ENCODE measurements at places on chromosomes 3 and 15. TPM values are rescaled to one million over a fixed set of nuclear protein-coding genes. Genes with fewer than 3 reads are reported as not detected.

The CHP1 gene
- total RNA-seq = 92.7 TPM

The POLQ gene
- total RNA-seq = 9.9 TPM

The BNC1 gene
- 8.8 TPM for total RNA-seq

The TRMT10C gene
- total RNA-seq = 48.3 TPM

The LTF gene
- total RNA-seq = 0.72 TPM

The MAP1A gene
- total RNA-seq = 1.6 TPM

The TMC3 gene
- not detected for total RNA-seq

The PLCB2 gene
- total RNA-seq = 1.6 TPM

DNA sequence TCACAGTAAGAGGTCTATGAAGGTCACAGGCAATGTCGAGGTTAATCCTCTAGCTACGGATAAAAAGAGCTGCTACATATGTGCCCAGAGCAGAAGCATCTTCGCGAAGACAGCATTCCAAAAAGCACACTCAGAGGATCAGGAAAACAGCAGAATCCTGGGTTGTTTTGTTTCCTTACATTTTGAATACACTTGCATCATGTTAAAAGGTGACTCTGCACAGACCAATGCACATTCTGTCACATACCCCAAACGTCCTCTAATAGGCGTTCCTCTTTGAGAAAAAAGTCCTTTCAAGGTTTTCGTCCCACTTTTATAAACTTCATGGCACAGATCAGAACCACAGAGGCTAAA lies 52.7 kb downstream of the VGLL4 start:
- DNase-seq = peak; percentile 48

DNA sequence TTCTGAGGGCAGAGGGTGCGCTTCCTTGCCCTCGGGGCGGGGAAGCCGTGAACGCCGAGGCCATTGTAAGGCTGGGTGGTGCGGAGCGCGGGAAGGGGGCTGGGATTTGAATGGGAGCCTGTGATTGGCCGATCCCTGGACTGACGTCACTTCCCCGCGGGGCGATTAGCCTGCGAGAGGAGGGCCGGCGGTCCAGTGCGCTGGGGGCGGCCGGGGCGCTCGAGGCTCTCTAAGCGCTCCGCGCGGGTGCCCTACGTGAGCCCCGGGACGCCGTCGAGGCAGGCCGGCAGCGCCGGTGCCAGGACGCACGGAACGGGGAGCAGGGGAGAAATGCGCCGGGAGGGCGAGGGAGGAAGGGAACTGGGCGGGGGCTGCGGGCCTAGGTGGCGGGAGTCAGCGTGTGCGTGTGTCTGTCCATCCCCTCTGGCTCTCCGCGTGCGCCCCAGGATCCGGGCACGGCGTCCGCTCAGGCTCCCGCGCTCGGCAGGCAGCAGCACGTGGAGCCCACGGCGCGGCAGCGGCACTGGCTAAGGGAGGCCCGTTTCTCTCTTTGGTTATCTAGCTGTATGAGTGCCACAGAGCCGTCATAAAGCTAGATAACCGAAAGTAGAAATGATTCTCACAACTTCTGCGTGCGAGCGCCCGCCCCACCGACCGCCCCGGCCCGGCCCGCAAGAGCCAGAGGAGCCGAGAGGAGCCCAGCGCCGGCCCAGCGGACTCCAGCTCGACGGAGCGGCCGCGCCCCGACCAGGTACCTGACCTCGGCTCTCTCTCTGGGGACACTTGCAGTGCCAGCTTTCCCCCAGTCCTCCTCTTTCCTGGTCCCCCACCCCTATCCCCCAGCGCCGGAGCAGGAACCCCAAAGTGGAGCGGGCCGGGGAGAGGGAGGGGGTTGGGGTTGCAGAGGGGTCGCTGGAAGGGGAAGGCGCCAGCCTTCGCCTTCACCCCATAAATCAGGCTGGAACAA lies 33.1 kb upstream of the POLG start:
- peak; percentile 10 for DNase-seq

DNA sequence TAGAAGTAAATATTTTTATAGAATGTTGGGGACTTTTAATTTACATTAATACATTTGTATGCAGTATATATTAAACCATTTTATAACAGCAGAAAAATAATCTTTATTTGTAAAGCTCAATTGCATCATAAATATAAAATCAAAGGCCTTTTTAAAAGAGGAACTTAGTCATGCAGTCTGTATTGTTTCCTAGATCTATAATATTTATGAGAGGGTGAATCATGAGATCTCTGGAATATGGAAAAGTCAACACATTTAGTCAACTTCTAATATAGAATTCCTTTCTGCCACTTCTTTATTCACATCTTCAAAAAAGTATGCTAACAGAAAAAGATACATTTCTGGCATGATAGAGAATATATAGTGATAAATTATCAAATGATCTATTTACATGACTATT lies 410.3 kb upstream of the ZNF385D start:
- no peak for DNase-seq

- peak; percentile 92 for DNase-seq
Observed at GRCh38 chr3:114144909-114145688, 33.8 kb downstream of the DRD3 start.

GRCh38 chr3:156668073-156668763 lies 6.2 kb upstream of the TIPARP start:
- no peak for DNase-seq

DNA sequence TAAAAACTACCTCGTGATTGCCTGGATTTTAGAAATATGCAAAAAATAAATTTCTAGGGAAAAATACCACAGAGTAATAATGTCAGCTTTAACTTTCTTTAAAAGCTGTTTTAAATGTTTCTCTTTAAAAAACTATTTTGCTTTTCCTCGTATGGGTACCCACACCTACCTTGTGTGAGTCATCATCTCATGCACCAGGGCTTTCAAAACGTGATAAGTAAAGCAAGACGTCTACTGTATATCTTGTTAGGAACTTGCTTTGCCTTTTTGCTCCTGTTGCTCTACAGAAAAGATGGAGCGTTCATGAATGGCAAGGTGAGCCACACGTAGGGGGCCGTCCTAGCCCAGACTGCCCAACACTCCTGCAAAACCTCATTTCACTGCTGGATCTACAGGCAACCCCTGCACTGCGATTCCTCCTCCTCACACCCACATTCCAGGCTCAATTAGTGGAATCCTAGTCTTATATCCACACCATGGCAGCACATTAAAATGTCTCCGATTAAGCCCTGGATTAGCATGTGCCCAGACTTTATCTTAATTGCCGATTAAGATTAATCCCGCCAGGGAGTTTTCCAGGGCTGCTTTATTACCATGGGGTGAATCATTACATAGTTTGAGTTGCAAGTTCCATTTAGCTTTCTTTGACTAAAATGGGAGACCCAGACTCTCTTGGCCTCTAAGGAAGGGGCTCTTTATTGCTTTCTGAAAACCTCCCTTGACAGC lies 293.6 kb upstream of the ICE2 start:
- DNase-seq = no peak

DNA sequence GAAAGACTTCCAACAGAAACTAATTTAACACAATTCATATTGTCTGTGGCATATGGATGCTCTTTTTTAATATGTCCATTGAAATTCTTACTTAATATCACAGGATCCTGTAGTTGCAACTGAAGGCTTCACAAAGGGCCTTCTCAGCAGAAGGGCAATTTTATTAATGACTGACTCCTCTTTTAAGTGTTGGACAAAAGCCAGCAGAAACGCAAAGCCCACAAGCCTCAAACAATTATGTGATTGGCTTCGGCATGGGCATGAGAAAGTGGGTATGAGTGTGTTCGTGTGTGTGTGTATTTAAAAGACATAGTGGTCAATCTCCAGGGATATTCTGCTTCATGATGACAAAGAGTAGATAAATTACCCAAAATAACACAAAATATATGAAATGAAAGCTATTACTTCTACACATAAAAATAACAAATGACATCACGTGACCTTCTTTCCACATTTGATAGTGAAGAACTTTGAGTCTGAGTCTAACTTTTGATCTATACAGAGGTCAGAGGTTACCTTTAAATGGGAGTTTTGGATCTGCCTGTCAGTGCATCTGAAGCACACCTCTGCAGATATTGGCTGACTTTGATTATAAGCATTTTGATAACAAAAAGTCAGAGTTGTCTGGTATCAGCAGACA lies 496.9 kb downstream of the CADM2 start:
- DNase-seq = no peak

DNA sequence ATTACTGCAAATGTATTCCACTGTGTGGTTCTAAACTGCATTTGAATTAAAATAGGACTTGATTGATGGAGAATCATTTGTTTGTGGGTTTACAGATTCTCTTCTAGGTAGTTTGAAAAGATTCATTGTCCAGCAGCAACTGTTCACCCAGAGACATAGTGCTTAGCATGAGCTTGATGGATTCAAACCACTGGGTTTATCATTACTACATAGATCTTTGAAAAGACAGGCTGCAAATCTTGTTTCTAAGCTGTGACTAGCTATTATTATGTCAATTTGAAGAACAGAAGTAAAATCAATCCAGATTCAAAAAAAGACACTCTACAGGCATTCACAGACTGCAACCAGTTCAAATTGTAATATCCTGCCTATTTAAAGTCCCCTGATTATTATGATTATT lies 49.8 kb downstream of the MBNL1 start:
- DNase-seq = no peak

DNA sequence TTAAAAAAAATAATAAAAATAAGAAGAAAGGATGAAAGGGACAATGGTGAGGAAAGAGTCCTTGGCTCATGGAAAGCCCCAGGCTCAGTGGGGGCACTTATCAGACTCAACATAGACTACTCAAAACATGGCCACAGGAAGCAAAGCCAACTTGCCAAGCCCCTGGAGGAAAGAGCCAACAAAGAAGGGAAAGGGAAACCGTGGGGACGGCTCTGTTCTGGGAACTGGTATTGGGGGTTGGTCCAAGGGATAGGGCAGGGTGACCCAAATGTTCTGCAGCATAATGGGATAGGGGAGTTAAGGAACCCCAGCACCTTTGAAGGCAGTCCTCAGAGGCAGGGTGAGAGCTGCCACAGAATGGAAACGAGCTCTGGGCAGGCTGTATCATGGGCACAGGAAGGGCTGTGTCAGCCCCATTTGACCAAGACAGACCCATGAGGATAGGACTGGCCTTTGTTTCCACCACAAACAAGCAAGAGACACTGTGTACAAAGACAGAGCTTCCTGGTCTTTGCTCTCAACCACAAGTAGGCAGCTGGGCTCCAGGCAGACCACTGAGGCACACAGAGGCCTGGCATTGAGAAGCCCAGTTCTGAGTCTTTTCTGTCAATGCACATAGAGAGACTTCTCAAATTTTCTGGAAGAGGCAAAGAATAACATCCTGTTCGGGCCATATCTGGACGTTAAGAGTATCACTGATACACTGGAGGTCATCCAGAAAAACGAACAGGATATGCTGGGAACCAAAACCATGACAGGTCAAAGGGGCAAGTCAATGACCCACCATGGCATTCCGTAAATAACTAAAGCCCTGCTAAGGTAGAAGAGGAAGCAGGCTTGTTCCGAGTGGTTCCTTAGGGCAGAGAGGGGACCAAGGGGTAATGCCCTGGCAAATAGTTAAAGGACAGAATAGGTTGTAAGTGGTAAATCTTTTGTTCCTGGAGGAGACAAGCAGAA lies 10.6 kb upstream of the SEMA7A start:
- no peak for DNase-seq

DNA sequence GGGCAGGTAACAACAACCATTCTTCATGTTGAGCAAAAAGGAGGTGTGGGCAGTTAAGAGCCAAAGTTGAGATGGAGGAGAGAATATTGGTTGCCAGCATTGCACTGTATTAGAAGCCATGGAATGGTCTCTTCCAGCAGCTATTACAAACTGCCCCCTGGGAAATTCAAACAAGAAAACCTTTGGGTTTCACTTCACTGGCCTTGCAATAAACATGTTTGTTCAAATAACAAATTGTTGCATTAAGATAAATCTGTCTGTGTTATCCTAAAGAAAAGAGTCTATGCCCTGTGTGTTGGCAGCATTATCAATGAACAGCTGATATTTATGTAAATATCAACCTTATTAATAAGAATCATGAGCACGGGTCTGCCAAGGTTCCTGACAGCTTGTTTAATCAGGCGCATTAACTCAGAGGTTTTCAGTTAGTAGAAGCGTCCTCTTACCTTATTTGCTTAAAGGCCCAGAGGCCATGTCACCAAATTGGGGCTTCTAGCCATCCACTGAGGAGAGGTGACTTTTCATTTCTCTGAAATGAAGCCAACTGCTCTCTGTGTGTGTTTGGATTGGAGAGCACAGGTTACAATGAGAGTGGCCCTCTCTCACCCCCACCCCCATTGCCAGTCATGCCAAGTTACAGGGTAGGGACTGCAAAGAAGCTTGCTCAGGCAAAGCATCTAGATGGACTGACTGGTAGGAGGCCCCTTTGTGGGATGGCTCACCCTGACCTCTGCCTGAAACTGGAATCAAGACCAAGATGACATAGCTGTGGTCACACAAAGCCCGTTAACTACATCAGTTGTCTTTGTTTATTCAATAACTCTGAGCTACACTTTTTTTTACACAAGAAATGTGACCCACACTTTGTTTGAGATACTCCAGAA lies 10.5 kb downstream of the FILIP1L start:
- peak; percentile 83 for DNase-seq

- DNase-seq = peak; percentile 29
Observed at GRCh38 chr15:62121273-62122015, 43.6 kb downstream of the C2CD4B start.

DNA sequence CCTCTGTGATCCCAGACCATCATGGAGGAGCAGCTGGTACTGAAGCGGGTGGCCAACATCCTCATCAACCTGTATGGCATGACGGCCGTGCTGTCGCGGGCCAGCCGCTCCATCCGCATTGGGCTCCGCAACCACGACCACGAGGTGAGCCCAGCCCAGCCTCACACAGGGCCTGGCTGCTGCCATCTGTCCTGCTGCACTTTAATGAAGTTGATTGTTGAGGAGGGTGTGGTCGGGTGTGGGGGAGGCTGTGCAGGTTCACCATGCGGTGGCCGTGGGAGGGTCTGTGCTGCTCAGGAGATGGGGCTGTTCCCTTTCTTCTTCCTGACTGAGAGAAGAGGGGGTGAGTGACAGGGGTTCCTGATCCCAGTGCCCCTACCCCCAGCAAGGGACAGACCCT lies 30.6 kb downstream of the ACAD9 start:
- no peak for DNase-seq

DNA sequence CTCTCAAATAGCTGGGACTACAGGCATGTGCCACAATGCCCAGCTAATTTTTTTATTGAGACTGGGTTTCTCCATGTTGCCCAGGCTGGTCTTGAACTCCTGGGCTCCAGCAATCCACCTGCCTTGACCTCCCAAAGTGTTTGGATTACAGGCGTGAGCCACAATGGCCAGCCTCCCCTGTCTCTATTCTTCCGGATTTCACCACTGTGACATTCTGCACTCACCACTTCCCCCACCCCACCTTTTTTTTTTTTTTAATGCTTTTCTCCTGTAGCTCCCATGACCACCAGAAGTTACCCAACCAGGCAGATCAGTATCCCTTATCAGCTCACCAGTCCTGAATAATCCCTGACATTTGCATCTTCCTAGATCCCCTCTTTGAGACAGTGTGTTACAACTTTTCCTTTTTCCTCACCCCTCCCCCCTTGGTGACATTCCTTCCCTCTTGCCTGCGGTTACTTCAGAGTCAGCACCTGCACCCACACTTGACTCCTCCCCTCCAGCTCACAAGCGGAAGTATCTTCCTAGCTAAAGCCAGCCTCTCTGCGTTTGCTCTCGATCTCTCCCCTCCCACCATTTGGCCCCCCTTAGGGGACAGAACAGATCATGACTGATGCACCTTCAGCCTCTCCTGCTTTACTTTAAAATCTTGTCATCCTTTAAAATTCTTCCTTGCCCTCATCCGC lies 13.5 kb upstream of the ZNF592 start:
- DNase-seq = peak; percentile 40
